ENCODE measurements at places on chromosomes 5 and 9.
A peak's percentile ranks its signal among the peaks of the same experiment; 100 is the strongest.

GRCh38 chr5:142439207-142439860, 114.5 kb upstream of the SPRY4 start:
- DNase-seq: no peak

GRCh38 chr5:77300451-77300850, 90.0 kb downstream of the PDE8B start:
- no peak for DNase-seq

DNA sequence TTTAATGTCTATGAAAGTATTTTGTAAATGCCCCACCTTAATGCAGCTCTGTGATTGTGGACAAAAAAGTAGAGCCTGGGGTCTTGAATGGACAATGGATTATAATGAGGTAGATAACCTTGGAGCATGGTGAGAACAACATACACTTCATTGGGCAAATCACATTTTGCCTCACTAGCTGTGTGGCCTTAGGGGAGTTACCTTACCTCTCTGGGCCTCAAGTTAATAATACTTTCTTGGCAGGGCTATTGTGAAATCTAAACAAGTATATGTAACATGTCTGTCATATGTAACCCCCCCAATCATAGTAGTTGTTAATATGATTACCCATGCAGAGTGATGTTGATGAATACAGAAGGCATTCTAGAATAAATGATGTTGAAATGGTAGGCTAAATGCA, 213.6 kb upstream of the ANKRD55 start:
- DNase-seq: no peak

DNA sequence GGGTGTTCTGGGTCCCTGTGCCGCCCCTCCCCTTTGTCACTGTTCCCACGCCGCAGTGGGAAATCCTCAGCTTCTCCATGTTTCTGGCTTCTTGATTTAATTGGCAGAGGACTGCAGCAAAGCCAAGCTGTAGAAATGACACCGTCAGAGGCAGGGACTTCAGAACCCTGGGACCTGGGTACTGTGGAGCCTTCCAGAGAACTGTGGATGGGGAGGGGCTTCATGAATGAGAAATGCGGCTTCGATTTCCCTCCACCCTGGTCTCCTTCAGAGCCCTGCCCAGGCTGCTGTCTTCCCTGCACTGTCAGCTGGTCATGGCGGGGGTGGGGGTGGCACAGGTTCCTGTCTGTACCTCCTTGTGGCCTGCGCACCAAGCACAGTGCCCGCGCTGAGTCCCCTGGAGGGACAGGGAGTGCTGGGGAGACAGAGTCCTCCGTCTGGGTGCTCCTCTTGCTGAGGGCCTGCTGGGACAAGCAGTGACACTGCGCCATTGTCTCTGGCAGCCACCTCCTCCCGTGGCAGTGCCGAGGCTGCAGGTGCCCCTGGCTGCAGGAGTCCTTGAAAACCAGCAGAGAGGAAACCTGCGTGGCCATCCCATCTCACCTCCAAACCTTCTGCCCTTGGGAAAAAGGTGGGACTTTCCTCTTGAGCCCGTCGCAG, 47.2 kb downstream of the COL5A1 start:
- DNase-seq: no peak

DNA sequence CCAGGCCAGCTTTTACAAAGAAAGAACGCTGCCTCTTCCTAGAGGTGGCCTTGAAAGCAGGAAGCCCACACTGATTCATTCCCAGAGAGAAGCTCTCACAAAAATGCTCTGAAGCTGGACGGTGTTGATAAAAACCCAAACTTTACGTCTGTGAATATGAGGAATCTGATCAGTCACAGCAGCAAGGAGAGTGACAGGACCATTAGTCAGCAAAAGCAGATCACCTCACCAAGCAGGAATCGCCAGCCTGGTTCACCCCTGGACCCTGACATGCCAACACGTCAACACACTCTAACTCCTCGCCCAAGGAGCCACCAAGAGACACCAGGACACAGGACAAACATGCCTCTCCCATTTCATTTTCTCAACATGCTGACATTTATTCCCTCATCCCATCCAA, 70.6 kb upstream of the ZNF622 start:
- no peak for DNase-seq

- DNase-seq: no peak
These were observed 16.9 kb upstream of the FER start for GRCh38 chr5:108730617-108731340.

DNA sequence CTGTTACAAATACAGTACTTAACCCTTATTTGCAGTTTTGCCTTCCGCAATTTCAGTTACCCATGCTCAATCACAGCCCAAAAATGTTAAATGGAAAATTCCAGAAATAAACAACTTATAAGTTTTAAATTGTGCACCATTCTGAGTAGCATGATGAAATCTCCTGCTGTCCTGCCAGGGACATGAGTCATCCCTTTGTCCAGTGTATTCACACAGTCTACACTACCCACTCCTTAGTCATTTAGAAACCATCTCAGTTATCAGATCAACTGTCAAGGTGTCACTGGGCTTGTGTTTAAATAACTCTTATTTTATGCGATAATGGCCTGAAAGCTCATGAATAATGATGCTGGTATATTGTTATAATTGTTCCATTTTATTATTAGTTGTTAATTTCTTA, 95.8 kb downstream of the PLCXD3 start:
- DNase-seq: no peak

GRCh38 chr5:181186986-181187499, 18.0 kb downstream of the TRIM7 start:
- no peak for DNase-seq

DNA sequence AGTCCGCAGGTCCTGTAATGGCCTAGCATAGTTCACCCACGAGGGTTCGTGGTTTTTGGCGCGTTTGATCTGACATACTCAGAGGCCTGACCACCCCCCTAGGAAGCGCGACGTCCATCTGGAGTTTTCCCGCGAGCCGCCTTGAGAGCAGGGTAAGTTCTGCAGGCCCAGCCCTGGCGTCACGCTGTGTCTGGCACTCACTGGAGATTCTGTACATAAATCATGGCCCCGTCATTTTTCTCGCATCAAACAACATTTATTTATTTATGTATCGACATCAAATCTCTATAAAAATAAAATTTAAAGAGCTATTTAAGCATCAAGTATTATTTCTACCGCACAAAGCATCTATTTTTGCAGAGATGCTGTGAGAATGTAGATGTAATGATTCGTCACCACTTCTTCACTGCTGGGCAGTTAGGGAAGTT, 437 bp upstream of the TRIM41 start:
- DNase-seq: no peak

GRCh38 chr9:85973238-85973637, 32.3 kb downstream of the NAA35 start:
- no peak for DNase-seq

GRCh38 chr9:93594041-93594756, 17.8 kb downstream of the PHF2 start:
- DNase-seq: no peak

GRCh38 chr9:26727471-26727870, 165.1 kb downstream of the CAAP1 start:
- DNase-seq: no peak

- no peak for DNase-seq
These were observed 441.6 kb upstream of the KLF4 start for GRCh38 chr9:107931071-107931715.

DNA sequence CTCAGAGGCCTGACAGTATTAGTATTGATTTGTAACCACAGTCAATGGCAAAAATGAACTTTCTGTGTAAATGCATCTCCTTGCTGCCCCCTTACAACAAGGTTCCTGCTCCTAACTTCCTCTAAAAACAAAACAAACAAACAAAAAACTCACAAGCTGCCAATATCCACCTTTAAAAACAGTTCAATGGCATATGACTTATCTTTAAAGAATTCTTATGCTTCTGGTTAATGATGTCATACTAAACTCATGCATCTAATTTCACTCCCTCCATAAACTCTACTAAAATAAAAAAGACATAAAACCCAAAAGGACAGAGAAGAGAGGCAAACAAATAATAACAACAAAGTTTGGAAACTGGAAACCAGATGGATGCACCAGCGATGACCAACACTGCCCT, 9.0 kb upstream of the OR1N1 start:
- DNase-seq: no peak

GRCh38 chr9:126301985-126302603, 24.5 kb upstream of the MVB12B start:
- peak; percentile 19 for DNase-seq

- no peak for DNase-seq
These were observed 245.7 kb downstream of the NSG2 start for GRCh38 chr5:174291162-174291561.

- no peak for DNase-seq
These were observed 809 bp downstream of the TNIP1 start for GRCh38 chr5:151079838-151080612.

DNA sequence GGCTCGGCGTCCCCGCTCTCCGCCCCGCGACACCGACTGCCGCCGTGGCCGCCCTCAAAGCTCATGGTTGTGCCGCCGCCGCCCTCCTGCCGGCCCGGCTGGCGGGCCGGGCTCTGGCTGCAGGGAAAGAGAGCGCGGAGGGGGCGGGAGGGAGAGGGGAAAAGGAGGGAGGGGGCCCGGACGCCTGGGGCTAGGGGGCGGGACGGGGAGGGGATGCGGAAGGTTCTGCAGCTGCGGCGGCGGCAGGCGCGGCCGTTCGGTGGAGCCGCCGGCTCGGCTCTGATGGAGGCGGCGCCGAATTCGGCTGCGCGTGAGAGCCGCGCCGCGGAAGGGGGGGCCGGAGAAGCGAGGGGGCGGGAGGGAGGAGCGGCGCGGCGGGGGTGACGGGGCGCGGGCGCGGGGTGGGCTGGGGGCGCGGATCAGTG, at the start of gene MARCHF11:
Gene MARCHF11, minus strand, starts transcription at position 281 of the 425 bp plus-strand sequence. Its CDS starts 216 bp downstream, at position 65.
- no peak for DNase-seq

- no peak for DNase-seq
These were observed 293.2 kb upstream of the WWC1 start for GRCh38 chr5:167998148-167998767.

DNA sequence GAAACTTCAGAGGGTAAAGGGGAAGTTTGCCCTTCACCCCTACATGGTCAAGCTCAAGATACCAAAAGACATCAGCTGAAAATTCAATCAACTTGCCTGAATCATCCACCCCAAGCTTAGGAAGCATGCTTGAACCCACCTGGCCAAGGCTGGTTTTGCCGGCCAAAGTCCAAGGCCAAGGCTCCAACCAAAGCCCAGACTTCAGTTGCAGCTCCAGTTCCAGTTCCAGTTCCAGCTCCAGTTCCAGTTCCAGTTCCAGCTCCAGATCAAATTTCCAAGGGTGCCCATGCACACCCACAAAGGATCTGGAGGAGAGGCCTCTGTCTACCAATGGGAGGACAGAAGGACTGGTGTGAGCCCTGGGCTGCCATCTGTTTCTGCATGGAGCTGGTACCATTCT, 4.6 kb upstream of the SERINC5 start:
- no peak for DNase-seq

DNA sequence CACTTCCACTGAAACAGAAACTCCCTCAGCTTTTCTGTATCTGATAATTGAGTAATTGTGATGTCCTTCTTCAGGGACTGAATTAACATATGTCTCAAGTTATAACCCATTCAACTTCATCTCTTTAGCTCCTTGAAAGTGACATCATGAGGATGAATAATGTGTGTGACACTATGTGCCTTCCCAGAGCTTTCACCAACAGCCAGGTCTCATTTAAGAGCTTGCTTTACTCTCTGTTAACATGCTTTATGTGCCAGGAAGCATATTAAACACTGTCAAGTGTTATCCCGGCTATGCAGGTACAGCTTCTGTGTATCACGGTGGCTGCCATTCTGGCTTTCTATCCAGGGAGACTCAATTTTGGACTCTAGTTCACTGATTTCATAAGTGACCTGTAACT, 799.9 kb downstream of the CDH12 start:
- no peak for DNase-seq

DNA sequence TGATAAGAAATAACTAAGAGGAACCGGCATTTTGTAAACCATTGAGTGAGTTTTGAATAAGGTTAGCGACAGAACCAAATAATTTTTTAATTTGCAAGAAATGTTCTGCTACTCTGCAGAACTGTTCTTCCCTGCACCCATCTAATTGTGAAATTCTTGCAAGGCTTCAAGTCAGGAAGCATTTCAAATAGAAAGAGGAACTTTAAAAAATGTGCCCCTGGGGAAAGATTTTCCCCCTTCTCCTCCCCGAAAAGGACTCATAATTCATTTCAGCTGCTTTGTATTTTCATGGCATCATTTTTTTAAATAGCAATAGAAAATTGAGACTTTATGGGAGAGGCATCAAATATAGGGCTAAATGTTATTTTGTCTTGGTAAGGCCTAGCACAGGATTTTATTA, 180.9 kb upstream of the ANKRD55 start:
- DNase-seq: no peak

DNA sequence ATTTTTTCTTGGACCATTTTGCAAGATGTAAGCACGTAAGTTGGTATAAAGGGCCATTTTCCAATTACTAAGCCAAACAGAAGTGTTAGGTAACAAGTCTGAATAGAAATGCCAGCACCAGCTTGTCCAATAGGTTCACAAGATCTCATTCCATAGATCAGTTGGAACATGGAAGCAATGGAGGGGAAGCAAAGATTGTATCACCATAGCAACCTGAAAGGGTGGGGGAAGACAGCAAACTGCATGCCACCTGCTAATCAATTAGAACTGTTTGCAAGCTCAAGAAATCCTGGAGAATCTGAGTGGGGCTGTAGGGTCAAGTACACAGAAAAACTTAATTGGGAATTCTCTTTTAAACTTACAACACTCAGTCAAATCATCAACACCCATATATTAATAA, 264.9 kb upstream of the EFNA5 start:
- no peak for DNase-seq

DNA sequence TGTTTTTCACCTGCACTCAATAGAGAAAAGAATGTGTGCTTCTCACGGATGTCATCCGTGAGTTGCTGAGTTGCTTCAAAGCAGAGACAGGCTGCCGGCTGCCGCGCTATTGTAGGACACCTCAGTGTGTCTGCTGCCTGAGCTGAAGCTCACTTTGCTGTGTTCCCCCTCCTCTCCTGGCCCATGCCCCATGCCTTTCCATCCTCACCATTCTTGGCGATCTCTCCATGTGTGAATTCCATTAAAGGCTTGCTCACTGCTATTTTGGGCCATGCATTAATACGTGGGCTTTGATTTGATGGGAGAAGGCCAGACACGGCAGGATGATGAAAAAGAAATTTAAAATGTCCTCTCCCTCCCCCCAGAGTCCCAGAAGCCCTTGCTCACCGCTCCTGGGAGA, 14.5 kb downstream of the ADAM19 start:
- no peak for DNase-seq

- DNase-seq: no peak
These were observed 246.8 kb downstream of the ARRDC3 start for GRCh38 chr5:91136271-91136670.
